ENCODE measurements at places on chromosomes 2 and 18. TPM values are rescaled to one million over a fixed set of nuclear protein-coding genes. Genes with fewer than 3 reads are reported as not detected.

The TEKT4 gene
- total RNA-seq: not detected

DNA sequence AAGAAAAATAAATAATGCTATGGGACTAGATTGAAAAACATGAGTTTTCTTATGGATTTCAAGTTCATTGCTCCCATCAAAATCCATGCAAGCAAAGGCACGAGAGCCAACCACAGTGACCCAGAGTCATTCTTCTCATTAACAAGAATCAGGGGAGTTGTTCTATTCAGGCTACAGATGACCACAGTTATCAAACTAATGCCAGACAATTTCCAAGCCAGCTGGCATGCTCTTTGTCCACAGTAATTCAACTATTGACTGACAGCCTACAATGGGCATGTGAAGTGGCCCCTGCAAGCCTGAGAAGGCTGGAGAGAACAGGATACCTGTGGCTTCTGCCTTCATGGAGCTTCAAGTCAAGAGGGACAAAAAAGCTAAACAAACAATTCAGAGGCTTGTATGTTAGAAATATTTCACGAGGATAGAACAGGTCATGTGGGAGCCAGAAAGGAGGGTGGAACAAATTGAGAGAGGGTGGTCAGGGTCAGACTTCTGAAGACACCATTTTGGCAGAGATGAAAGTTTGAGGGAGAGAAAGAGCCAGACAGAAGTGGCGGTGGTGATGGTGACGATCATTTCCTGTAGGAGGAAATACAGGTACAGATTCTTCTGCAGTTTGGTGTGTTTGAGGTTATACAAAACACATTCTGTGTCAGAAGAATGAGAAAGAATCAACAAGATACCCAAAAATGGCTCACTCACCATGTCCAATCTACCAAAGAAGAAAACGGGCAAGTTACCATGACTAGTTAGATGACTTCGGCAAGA, 732.4 kb downstream of the RNF144A start:
- peaks cover 14% of the 10 kb centered on the region for H3K4me1 ChIP-seq
- peaks cover 19% of the 10 kb centered on the region for H3K36me3 ChIP-seq
- H3K27me3 ChIP-seq: no peaks in the 10 kb centered on the region

DNA sequence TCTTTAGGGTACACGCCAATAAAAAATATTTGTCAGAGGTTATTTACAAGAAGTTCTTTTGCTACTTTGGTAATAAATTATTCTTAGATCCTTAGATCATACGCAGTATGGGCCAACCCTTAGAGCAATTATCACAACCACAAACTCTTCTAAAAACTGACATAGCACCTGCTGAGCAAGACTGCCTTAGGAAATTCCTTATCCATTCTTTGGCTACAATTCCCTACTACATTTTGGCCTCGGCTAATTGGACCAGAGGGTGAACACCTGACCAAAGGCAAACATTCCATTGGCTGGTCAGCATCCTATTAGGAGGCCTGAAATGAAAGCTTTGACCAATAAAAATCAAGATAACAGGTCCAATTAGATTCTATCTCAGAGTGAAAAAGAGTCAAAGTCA, 147.6 kb upstream of the CCDC68 start:
- no peaks in the 10 kb centered on the region for H3K36me3 ChIP-seq
- no peaks in the 10 kb centered on the region for H3K27me3 ChIP-seq
- H3K4me1 ChIP-seq: no peaks in the 10 kb centered on the region
- no peak overlapping the region for H3K4me3 ChIP-seq
- no peak for DNase-seq

DNA sequence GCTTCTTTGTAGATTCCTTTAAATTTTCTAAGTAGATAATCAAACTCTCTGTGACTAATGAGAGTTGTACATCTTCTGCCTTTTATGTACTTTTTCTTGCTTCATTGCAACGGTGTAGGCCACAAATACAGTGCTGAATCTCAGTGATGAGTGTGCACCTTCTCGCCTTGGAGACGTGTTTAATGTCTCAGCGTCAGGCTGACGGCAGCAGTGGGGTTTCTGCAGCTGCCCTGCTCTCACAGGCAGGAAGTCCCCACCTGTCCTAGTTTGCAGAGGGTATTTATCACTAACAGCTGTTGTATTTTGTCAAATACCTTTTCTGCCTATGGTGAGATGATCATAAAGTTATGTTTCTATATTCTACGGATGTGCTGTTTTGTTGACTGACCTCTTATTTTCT, 13.3 kb downstream of the AGXT start:
- no peak for DNase-seq
- H3K36me3 ChIP-seq: no peaks in the 10 kb centered on the region
- no peaks in the 10 kb centered on the region for H3K4me1 ChIP-seq
- H3K27me3 ChIP-seq: peaks cover 5% of the 10 kb centered on the region
- no peak overlapping the region for H3K27ac ChIP-seq
